ENCODE measurements at places on chromosomes 7 and 10.

DNA sequence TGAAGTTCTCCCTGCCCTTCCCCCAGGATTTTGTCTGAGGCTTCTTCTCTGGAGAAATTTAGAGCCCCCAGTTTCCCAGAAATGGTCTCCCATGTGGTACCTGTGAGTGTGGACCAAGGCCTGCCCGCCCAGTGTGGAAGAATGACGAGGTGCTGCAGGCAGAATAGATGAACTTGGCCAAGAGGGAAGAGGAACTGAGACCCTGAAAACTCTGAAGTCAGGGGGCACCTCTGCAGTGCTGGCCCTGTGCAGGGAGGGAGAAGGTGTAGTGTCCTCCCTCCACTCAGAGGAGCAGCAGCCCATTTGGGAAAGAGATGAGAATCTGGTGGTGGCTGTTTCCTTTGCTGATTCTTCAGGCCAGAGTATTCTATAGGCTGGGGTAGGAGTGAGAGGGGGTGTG is 115.2 kb upstream of the PCGF5 start:
- DNase-seq = no peak

DNA sequence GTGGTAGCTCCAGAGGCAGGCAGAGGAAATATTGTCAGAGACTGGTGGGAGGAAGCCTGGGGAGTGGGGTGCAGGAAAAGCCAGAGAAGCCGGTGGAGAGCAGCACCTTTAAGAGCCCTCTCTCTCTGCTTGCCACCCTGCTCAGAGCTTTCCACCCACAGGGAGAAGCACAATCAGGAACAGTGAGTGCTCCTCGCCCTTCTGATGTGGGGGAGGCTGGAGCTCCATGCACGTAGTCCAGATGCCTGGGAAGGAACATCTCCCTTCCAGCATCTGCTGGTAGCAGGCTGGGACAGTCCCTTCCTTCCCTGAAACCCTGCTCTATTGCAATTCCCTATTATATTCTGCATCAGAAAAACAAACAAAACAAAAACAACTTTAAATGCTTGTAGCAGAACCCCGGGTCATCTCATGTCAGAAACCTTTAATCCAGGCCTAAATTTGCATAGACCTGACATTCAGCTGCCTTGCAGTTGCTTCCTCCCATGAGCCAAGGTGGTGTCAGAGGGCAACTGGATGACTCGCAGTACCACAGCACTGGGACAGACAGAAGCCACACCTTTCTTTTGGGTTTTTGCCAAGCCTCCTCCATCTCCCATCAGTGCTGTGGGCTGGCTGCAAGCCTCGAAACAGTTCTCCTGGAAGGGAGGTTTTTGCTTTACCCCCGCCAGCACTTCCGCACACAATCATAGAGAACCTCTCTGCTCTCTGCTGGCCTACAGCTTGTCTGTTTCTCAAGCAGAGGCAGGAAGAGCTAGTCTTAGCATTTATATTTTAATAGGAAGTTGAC is 13.1 kb downstream of the AVPI1 start:
- no peak for DNase-seq

- no peak for DNase-seq
These were observed 35.0 kb downstream of the ZFAND2A start for GRCh38 chr7:1124816-1125602.

GRCh38 chr7:159119851-159120539 is 24.7 kb downstream of the VIPR2 start:
- no peak for DNase-seq

- no peak for DNase-seq
These were observed 15.0 kb upstream of the CADPS2 start for GRCh38 chr7:122901250-122901649.

GRCh38 chr10:132396494-132397035 is 435 bp upstream of the PWWP2B start:
- DNase-seq = peak; percentile 68

- no peak for DNase-seq
These were observed 77.8 kb upstream of the NRP1 start for GRCh38 chr10:33412241-33412640.

DNA sequence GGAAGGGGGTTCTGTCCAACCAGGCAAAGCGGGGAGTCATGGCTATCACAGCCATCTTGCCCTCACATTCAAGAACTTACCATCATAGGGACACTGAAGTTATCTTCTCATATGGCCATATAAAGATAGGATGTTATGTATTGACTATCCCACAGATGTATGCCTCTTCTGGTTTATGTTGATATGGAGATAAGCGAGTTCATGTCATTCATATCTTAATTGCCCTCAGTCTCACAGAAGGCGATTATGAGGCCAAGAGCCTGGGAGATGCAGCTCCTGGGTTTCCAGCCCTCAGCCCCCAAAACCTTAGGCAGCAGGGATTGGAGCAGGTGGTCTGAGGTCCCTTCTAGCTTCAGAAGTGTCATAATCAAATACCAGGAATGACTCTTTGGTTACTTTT is 8.5 kb upstream of the ANKRD61 start:
- no peak for DNase-seq

DNA sequence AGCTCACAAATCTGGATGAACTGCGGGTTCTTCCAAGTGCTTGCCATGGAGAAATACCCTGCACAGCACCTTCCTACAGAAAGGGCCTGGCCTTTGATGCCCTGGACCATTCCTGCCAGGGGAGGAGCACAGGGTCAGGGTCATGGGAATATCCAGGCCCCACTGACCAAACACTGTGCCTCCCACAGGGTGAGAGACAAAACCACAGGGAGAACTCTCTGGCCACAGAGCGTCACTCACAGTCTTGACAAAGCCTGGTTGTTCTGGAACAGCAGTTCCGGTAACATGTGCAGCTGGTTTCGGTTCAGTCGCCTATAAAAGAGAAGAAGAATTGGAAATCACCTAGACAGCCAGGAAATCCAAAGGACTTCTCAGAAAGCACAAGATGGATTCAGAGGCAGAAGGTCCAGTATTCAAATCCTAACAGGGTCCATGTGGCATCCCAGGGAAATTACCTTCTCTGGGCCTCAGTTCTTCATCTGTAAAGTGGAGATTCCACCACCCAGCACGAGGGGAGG is 28.1 kb downstream of the SLIT1 start:
- DNase-seq = no peak

DNA sequence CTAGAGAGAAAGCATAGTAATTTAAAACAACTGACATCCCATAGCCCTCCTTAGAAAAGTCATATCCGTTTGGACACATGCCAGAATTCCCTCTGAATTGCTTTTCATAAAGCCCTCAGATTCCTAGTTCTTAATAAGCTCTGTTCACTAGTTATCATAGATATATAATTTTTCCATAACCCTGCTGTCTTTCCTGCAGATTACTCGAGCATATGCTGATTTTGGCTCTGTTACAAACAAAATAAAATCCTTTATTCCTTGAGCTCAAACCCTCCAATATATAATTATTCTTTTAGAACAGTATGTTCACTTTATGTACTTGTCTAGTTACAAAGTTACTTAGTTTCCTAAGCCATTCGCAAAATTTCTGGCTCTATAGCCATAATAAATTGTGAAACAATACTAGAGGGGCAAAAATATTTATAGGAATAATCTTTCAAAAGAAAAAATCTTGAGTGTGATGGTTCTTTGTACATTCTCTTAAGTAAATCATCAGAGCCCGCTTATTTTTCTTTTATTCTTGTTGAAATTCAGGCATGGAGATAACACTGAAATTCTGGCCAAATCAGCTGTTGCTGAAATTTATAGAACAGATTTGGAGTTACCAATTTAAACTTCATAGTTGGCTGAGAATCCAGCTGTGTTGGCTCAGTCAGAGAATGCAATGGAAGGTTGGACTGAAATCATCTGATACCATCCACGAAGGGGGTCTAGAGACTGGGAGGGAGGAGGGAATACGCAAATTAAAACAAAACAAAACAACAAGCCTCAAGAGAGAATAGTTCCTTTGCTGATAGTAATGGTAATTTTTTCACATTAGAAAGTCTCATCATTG is 146.1 kb upstream of the TMEM196 start:
- no peak for DNase-seq

- no peak for DNase-seq
These were observed 306.0 kb downstream of the GRID1 start for GRCh38 chr10:86060386-86061277.

DNA sequence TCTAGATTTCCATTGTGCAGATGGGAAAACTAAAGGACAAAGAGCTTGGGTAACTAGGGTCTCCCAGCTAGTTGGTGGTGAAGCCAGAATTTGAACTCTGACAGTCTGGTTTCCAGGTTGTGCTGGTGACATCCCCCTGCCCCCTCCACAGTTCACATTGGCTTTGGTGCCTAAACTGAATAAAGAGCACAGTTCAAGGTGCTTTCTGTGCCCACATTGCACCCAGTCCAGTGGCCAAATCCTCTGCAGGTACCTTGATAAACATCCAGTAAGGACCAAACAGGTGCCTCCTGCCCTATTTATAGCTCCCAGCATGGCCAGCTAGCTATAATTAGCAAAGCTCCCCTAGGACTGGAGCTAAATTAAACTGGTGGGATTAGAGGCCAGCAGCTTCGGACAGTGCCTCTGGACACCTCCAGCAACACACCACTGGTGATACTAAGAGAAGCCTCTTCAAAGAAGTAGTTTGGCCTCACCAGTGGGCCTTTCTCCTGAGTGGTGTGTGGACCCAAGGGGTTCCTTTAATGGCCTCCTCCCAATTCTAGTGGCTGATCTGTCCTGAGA is 59.9 kb downstream of the KCNMA1 start:
- DNase-seq = no peak

DNA sequence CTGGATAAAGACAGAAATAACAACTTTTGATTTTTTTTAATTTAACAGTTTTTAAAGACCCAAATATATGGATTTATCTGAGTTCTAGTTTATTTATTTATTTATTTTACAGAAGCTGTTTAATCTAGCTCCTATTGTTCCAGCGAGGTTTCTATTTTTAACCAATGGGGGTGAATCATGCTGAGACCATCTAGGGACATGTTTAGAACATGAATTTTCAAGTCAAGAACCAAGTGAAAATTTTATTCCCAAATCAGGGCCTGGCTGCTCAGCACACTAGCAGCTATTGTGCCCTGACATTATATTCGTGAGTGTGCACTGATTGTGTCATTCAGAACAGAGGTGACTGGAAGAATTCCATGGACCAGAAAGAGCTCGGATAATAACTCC is 24.6 kb upstream of the MPP7 start:
- DNase-seq = no peak

DNA sequence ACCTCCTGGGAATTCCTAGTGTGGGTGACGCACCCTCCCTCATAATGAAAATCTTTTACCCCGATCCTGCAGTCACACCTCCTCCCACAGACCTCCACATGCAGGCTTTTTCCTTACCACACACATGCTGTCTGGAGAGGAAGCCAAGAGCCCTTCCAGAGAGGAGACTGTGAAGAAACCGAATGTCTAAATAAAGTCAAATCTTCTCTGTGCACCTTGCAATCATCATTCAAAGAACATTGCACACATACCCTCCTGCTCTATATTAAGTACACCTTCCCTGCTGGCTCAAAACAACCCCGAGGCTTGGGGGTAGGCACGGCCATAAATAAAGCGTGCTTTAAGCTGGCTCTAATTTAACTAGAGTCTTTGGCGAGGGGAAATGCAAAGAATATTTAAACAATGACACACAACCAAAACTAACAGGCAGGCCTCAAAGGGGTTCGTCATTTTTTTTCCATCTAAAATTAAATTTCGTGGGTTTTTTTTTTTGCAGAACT is 34.9 kb downstream of the CALML3 start:
- no peak for DNase-seq

DNA sequence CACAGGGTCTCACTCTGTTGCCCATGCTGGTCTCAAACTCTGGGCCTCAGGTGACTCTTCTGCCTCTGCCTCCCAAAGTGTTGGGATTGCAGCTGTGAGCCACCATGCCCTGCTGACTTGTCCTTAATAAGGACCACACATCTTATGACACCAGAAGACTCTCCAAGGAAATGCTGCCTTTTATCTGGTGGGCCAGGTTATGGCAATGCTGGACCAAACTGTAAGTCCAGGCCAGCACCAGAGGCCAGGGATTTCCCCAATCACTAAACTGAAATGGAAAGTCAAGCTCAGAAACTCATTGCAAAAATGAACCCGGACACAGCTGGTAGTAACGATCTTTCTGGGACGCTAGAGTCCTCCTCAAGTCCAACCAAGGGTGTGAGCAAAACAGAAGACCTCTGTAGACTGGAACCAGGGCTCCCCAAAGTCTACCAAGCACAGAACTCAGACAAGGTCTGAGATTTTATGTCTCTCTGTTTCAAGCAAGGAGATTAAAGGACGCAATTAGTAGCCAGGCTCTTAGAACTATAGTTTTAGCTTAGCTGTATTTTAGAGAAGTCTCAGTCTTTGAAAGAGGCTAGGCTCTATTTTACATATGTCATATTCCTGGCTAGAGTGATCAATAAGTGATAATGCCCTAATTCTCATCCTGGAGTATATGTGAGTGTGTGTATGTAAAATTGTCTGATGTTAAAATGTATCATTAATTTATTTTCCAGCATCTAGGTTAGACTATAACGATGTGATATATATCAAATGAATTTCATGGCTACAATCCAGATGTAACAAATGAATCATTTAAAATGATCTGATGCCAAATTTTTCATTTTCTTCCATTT is 74.0 kb upstream of the ITGB1 start:
- no peak for DNase-seq

- no peak for DNase-seq
These were observed 124.7 kb downstream of the MAD1L1 start for GRCh38 chr7:2108071-2108455.

DNA sequence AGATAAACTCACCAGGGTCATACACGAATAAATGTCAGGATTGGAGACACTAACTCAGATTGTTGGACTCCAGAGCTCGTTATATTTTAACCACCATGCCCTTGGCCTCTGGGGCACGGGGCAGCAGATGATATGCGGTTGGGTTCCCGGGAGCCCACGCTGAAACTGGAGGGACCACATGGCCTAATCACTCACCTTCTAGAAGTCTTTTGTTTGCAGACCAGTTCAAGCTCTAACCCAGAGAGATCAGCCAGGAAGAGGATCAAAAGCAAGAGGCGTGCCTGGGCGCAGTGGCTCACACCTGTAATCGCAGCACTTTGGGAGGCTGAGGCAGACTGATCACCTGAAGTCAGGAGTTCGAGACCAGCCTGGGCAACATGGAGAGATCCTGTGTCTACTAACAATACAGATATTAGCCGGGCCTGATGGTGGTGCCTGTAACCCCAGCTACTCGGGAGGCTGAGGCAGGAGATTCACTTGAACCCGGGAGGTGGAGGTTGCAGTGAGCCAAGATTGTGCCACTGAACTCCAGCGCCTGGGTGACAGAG is 42.6 kb upstream of the ECHDC3 start:
- DNase-seq = no peak

- DNase-seq = no peak
These were observed 87.9 kb downstream of the ODAD2 start for GRCh38 chr10:27911011-27911410.

DNA sequence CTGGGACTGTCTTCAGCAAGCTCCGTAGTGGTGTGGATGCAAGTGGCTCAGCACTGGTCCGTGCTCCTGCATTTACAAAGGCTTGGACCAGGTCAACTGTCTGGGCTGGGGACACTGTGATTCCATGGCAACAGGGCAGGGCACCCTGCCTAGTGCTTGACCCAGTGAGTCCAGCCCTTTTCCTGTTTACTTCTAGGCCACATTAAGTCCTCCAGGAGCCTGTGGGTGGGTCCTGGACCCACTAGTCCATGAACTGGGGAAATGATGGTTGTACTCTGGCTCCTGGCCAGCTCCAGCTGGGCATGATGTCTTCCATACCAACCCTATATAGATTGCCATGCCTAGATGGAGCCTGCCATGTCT is 152.0 kb downstream of the RPS24 start:
- DNase-seq = no peak

Data from activated CD8-positive, alpha-beta memory T cell treated with anti-CD3 and anti-CD28 coated beads, Interleukin-2, amount 50 U/mL, for 4 hours (primary cell).